ENCODE measurements at places on chromosomes 7 and 10.

- ATAC-seq: no peak
These were observed 31.1 kb downstream of the PFKFB3 start for GRCh38 chr10:6233725-6234277.

GRCh38 chr10:43264344-43264964, 2.4 kb downstream of the RASGEF1A start:
- ATAC-seq: no peak

DNA sequence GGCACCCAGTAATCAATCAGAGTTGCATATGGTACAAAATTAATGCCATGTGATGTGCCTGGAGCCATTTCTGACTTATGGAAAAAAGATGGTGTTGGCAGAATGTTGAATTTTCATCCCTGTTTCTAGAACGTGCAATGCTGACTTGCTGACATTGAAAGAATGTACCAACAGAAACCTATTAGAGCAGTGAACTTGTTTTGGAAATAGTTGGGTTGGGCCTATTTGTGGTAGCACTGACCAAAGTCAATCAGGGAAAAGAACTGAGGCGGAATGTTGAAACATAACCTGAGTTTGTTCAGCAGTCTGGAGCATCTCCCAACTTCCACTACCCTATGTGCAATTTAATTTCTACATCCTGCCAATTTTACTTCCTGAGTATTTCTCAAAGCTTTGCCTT, 11.7 kb upstream of the KIAA1217 start:
- no peak for ATAC-seq

- no peak for ATAC-seq
These were observed 41.2 kb downstream of the NRCAM start for GRCh38 chr7:108415084-108415483.

DNA sequence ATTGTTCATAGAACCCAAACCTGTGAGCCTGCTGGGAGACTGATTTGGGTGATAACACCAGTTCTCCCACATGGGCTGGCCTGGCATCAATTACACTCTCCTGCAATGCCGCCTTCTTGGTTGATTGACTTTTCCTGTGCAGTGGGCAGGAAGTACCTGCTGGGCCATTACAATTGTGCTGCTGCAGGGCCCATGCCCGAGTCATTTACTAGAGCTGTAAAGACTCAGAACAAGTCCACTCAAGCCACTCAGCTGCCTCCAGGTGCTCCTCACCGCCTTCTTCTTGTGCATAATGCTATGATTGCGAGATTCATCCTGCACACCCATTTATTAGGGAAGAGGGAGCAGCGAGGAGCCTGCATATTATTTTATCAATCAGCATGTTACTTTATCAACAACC, 264.0 kb downstream of the TCERG1L start:
- no peak for ATAC-seq

DNA sequence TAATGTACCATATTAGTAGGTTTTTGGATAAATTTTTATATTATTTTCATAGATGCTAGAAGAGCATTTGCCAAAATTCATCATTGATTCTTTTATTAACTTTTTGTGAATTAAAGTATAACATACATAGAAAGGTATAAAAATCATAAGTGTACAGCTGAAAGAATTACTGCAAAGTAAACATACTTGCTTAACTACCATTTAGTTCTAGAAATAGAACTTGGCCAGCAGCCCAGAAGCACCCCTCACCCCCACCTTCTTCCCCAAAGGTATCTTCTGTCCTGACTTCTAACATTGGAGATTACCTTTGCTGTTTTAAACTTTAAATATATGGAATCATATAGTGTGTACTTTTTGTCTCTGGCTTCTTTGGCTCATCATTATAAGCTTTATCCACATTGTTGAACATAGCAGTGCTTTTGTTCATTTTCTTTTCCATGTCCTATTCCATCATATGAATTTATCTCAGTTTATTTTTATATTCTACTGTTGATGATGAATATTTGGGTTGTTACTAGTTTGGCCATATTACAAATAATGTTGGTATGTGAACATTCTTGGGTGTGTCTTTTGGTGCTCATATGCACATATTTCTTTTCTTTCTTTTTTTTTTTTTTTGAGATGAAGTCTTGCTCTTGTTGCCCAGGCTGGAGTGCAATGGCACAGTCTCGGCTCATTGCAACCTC, 142.8 kb downstream of the ADK start:
- peak; percentile 49 for ATAC-seq

GRCh38 chr7:23298141-23298881, 828 bp upstream of the MALSU1 start:
- ATAC-seq: peak; percentile 49

- ATAC-seq: peak; percentile 73
These were observed 9.3 kb upstream of the MCU start for GRCh38 chr10:72682638-72683037.

GRCh38 chr10:75723319-75723980, 292.0 kb downstream of the LRMDA start:
- no peak for ATAC-seq

GRCh38 chr10:70619271-70620019, 16.9 kb upstream of the PRF1 start:
- no peak for ATAC-seq

DNA sequence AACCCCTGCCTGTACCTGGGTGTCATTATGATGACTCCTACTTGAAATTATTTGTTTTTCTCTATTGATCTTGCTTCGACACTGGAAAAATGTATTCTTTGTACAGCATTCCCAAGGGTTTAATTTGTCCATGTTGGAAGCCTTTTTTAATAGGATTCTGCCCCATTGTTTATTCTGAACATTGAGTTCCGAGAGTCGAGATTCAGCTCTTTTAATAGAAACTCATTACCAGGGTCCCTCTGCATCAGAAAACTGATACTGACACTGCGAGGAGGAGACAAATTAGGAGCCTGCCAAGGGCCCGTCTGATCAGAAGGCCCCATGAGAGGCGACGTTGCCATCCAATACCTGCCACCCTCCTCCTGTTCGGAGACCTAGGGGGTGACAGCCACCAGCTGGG, 260.5 kb upstream of the ZMIZ1 start:
- no peak for ATAC-seq

DNA sequence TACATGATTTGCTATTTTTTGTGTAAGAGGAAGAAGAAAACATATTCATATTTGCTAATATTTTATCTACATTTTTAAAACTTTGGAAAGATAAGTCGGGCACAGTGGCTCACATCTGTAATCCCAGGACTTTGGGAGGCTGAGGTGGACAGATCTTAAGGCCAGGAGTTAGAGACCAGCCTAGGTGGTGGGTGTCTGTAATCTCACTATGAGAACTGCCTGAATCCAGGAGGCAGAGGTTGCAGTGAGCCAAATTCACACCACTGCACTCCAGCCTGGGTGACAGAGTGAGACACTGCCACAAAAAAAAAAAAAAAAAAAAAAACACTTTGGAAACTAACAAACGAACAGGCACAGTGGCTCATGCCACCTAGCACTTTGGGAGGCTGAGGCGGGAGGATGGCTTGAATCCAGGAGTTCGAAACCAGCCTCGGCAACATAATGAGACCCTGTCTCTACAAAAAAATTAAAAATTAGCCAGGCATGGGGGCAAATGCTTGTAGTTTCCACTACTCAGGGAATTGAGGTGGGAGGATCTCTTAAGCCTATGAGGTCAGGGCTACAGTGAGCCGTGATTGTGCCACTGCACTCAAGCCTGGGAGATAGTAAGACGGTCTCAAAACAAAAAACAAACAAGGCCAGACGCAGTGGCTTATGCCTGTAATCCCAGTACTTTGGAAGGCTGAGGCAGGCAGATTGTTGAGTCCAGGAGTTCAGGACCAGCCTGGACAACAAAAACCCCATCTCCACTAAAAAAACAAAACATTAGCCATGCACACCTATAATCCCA, 25.6 kb downstream of the HERC4 start:
- ATAC-seq: no peak

GRCh38 chr10:23581906-23582450, 143.1 kb downstream of the OTUD1 start:
- ATAC-seq: no peak

DNA sequence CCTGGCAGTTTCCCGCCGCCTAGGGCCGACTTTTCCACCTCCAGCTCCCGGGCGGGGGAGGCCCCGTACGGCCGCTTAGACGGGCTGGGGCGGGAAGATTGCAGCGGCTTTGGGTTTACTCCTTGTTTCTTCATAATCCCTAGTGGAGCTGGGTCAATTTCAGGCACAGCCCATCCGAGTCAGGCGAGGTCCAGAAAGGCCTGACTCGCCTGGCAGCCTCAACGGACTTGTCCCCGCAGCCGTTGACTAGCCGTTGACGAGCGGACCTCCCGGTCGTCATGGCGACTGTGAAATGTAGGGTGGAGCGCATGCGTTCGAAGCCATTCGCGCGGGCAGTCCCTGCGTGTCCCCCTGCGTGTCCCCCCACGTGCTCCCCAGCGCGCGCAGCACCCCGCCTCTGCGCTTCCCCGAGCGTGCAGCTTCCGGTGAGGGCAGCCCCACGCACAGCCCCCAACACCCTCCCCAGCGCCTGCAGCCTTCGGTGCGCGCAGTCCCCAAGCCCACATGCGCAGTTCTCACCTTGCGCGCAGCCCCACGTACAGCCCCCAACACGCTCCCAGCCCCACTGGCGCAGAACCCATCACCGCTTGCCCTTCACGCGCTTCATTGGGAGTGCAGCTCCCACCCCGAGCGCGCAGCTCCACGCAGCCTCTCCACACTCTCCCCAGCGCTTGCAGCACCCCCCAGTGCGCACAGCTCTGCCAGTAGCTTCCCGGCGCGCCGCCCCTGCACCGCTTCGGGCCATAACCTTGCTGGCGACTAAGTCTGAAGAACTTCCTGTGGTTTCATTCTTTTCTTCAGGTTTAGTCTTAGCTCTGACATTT, 67.8 kb downstream of the TBX20 start:
- ATAC-seq: peak; percentile 94

Measured in SK-N-SH treated with all-trans-retinoic acid at 6 μM for 48 hours (cell line).